ENCODE measurements at places on chromosomes 16 and 17. TPM values are rescaled to one million over a fixed set of nuclear protein-coding genes. Genes with fewer than 3 reads are reported as not detected.
A peak's percentile ranks its signal among the peaks of the same experiment; 100 is the strongest.

The TEKT1 gene
- not detected for polyA plus RNA-seq

The KRTAP2-1 gene
- not detected for polyA plus RNA-seq

GRCh38 chr17:76528156-76528527 lies 9.4 kb downstream of the CYGB start:
- H3K4me1 ChIP-seq, result peaks cover 39% of the 10 kb centered on the region
- no peak for DNase-seq
- no peaks in the 10 kb centered on the region for H3K27me3 ChIP-seq
- H3K4me3 ChIP-seq, result no peak overlapping the region

- H3K27ac ChIP-seq, result no peak overlapping the region
- H3K4me3 ChIP-seq, result no peak overlapping the region
- no peaks in the 10 kb centered on the region for H3K36me3 ChIP-seq
- no peaks in the 10 kb centered on the region for H3K4me1 ChIP-seq
- no peak for DNase-seq
- H3K27me3 ChIP-seq, result peaks cover 3% of the 10 kb centered on the region
Observed at GRCh38 chr17:38568845-38569510, 36.8 kb downstream of the SRCIN1 start.

The TERB1 gene
- polyA plus RNA-seq, result not detected

- no peak overlapping the region for H3K27ac ChIP-seq
- DNase-seq, result no peak
- H3K36me3 ChIP-seq, result no peaks in the 10 kb centered on the region
- H3K4me1 ChIP-seq, result peaks cover 3% of the 10 kb centered on the region
- no peaks in the 10 kb centered on the region for H3K27me3 ChIP-seq
Observed at GRCh38 chr17:10025976-10026901, 121.2 kb upstream of the RCVRN start.

- no peaks in the 10 kb centered on the region for H3K36me3 ChIP-seq
- no peak overlapping the region for H3K27ac ChIP-seq
- no peaks in the 10 kb centered on the region for H3K27me3 ChIP-seq
- no peak overlapping the region for H3K4me3 ChIP-seq
Observed at GRCh38 chr16:27576729-27577128, 26.8 kb downstream of the KATNIP start.

DNA sequence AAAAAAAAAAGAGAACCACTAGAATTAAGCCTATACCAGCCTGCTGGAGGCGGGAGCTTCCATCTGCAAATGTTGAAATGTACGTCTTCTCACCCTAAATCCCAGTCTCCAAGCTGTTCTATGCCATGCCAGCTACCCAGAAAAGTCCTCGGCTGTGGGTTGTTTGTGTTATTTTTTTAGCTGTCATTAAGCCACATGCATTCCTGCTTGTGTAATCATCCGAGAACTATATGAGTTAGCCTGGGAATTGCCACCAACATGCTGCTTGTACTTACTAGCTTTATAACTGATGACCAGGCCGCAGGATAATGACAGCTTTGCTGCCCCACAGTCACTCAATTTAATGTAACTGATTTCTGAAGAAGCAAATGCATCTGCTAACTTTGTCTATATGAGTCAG lies 313.9 kb upstream of the SALL1 start:
- no peaks in the 10 kb centered on the region for H3K27me3 ChIP-seq

The AANAT gene
- polyA plus RNA-seq, result 0.18 TPM

The C17orf113 gene
- 3.4 TPM for polyA plus RNA-seq

The CXCL16 gene
- polyA plus RNA-seq, result 37.5 TPM

- H3K27ac ChIP-seq, result no peak overlapping the region
- H3K36me3 ChIP-seq, result no peaks in the 10 kb centered on the region
- no peaks in the 10 kb centered on the region for H3K27me3 ChIP-seq
- H3K4me3 ChIP-seq, result no peak overlapping the region
- no peaks in the 10 kb centered on the region for H3K4me1 ChIP-seq
Observed at GRCh38 chr17:40373324-40373723, 8.8 kb upstream of the GJD3 start.

- DNase-seq, result no peak
- no peaks in the 10 kb centered on the region for H3K36me3 ChIP-seq
- no peaks in the 10 kb centered on the region for H3K27me3 ChIP-seq
- no peak overlapping the region for H3K4me3 ChIP-seq
- no peak overlapping the region for H3K27ac ChIP-seq
- no peaks in the 10 kb centered on the region for H3K4me1 ChIP-seq
Observed at GRCh38 chr17:73492125-73492820, 152.0 kb downstream of the SDK2 start.

DNA sequence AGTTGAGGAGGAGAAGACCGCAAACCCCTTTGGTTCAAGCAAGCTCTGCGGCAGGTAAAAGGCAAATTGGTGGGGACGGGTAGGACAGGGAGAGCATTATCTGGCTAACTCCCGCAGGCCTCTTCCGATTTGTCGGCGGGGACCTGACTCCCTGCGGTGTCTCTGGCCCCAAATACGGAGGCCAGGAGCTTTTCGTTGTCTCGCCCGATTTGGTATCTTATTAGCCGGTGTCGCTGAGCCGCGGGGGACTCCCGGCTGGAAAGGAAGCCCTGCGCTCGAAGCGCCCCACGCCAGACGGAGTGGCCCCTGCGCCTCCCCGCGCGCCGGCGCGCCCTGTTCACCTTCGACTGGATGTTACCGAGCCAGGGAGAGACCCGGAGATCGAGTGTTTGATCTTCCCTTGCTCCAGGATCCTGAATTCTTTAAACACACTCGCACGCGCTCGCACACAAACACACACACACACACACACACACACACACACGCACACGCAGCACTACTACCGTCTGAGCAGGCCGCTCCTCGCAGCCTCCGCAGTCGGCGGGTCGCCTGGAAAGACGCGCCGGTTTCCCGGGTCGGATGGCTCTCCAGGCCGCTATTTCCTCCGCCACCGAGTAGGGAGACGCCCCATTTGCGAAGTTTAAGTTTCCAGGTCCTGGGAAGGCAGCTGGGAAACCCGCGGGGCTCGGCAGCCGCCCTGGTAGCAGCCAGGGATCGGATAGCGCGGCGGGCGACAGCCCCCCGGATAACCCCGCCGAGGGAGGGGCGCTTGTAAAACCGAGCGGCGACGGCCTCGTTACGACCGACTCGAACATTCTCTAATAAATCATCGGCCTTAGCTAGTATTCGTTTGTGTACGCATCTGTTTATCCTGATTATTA lies 3.3 kb downstream of the PRAC1 start:
- no peaks in the 10 kb centered on the region for H3K4me1 ChIP-seq
- no peak overlapping the region for H3K27ac ChIP-seq
- no peaks in the 10 kb centered on the region for H3K36me3 ChIP-seq
- no peak overlapping the region for H3K4me3 ChIP-seq
- H3K27me3 ChIP-seq, result peaks cover 89% of the 10 kb centered on the region

DNA sequence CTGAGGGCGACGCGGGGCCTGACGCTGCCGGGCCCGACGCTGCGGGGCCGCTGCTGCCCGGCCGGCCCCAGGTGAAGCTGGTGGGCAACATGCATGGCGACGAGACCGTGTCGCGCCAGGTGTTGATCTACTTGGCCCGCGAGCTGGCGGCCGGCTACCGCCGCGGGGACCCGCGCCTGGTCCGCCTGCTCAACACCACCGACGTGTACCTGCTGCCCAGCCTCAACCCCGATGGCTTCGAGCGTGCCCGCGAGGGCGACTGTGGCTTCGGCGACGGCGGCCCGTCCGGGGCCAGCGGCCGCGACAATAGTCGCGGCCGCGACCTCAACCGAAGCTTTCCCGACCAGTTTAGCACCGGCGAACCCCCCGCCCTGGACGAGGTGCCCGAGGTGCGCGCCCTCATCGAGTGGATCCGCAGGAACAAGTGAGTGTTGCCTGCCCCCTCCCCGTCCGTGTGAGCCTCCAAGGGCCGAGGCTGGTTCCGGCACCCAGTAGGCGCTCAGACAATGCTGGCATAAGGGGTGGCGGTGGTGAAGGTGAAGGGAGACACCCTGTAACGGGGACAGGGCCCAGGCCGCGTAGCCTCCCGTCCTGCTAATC lies 676 bp downstream of the CPD start:
- no peaks in the 10 kb centered on the region for H3K36me3 ChIP-seq
- H3K27ac ChIP-seq, result peak overlapping the region; percentile 64
- peak; percentile 38 for DNase-seq
- peaks cover 10% of the 10 kb centered on the region for H3K4me1 ChIP-seq
- no peaks in the 10 kb centered on the region for H3K27me3 ChIP-seq

DNA sequence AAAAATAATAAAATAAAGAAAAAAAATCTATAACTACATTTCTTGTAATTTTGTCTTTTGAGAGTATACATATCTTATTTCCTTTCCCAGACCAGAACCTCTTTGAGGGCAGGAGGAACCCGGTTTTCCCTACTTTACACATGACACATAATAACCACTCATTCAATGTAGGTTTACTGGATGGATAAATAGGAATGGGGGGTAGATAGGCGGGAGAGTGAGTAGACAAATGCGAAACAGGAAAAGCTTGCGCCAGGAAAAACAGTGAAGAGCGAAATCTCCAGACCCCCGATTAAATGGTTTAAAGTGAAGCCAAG lies 515 bp upstream of the GOSR2 start:
- peak overlapping the region; percentile 95 for H3K27ac ChIP-seq
- H3K36me3 ChIP-seq, result no peaks in the 10 kb centered on the region
- no peaks in the 10 kb centered on the region for H3K27me3 ChIP-seq
- H3K4me3 ChIP-seq, result peak overlapping the region; percentile 99
- H3K4me1 ChIP-seq, result peaks cover 3% of the 10 kb centered on the region

GRCh38 chr16:3907586-3907985 lies 27.1 kb upstream of the CREBBP start:
- H3K4me1 ChIP-seq, result no peaks in the 10 kb centered on the region
- peak; percentile 16 for DNase-seq
- no peak overlapping the region for H3K27ac ChIP-seq

Measured in small intestine (tissue), 16 donors.